ENCODE measurements at places on chromosomes 7 and 10.
A peak's percentile ranks its signal among the peaks of the same experiment; 100 is the strongest.

- H3K4me3 ChIP-seq = no peak overlapping the region
- peaks cover 19% of the 10 kb centered on the region for H3K36me3 ChIP-seq
- DNase-seq = peak; percentile 55
- H3K4me1 ChIP-seq = no peaks in the 10 kb centered on the region
- H3K27ac ChIP-seq = peak overlapping the region; percentile 24
Observed at GRCh38 chr10:1036341-1036791, 10.7 kb upstream of the IDI2 start.

GRCh38 chr7:158957921-158958491 lies 101.6 kb downstream of the DYNC2I1 start:
- peaks cover 6% of the 10 kb centered on the region for H3K27me3 ChIP-seq
- DNase-seq = peak; percentile 61
- no peaks in the 10 kb centered on the region for H3K36me3 ChIP-seq
- no peak overlapping the region for H3K27ac ChIP-seq
- no peaks in the 10 kb centered on the region for H3K4me1 ChIP-seq
- no peak overlapping the region for H3K4me3 ChIP-seq

DNA sequence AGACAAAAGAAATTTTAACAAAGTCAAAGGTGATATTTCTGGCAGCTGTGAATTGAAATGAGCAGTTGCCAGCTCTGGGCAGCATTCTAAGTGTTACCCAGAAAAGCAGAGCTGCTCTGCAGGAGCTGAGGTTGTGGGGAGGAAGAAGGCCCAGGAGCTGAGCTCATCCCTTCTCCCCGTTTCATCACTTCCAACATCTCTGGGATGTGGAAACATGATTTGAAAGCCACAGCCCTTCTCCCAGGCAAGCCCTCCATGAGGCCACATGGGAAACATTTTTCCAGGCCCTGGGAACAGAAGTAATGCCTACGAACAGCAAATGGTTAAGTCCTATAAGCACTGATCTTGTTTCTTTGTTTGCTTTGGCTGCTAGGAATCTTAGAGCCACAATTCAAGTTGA lies 10.9 kb upstream of the DMBT1 start:
- peaks cover 100% of the 10 kb centered on the region for H3K27me3 ChIP-seq
- H3K4me3 ChIP-seq = no peak overlapping the region
- no peak overlapping the region for H3K27ac ChIP-seq

DNA sequence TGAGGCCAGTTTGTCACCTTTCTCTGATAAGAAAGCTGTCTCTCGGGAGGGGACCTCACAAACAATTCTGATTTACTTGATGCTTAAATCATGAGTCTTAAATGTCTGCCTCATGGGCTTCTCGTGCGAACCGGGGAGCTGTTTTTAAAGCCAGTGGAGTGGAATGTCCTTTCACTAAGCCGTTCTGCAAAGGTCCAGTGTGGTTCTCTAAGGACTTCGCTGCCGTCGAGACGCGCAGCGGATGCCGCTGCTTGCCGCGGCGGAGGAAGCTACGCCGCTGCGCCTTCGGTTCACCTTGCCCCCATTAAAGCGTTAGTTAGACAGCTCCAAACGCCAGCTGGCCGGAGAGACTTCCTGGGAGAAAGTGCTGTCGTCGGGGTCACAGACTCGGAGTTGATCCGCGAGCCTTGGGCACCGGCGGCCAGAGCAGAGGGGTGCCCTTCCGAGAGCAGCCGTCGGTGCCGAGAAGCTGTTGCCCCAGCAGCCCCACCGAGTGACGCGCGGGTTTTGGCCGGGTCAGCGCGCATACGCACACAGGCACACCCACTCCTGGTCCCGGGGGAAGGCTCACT lies 1.3 kb upstream of the HMX3 start:
- no peak for DNase-seq
- peaks cover 100% of the 10 kb centered on the region for H3K27me3 ChIP-seq
- H3K4me1 ChIP-seq = peaks cover 20% of the 10 kb centered on the region
- H3K36me3 ChIP-seq = no peaks in the 10 kb centered on the region

- no peaks in the 10 kb centered on the region for H3K36me3 ChIP-seq
- peaks cover 3% of the 10 kb centered on the region for H3K4me1 ChIP-seq
- H3K27me3 ChIP-seq = peaks cover 5% of the 10 kb centered on the region
Observed at GRCh38 chr7:47185170-47185569, 396.7 kb downstream of the TNS3 start.

DNA sequence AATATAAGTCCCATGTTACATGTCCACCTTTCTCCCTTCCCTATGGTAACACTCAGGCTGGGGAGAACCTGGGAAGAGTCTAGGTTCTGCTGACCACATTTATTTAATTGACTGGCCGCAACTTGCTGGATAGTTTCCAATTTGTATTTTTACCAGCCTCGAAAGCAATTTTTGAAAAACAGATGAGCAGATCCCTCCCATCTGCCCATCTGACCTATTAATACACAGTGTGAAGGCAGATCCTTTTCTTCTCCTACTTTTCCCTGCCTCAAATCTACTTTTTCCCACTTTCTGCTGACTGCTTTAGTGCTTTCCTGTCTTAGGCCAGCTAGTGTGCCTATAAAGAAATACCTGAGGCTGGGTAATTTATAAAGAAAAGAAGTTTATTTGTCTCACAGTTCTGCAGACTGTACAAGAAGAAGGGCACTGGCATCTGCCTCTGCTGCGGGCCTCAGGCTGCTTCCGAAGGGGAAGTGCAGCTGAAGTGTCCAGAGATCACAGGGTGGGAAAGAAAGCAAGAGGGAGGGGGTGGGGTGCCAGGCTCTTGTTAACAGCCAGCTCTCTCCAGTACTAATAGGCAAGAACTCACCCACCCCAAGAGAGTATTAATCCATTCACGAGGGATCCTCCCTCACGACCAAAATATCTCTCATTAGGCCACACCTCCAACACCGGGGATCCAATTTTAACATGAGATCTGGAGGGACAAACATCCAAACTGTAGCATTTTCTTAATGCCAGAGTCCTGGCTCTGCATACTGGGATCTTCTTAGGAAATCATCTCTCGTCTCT lies 336.0 kb upstream of the IGFBP3 start:
- H3K27ac ChIP-seq = no peak overlapping the region
- no peak overlapping the region for H3K4me3 ChIP-seq
- H3K36me3 ChIP-seq = no peaks in the 10 kb centered on the region
- no peaks in the 10 kb centered on the region for H3K27me3 ChIP-seq

GRCh38 chr7:33841705-33842129 lies 63.6 kb upstream of the BMPER start:
- H3K36me3 ChIP-seq = no peaks in the 10 kb centered on the region
- H3K4me1 ChIP-seq = peaks cover 2% of the 10 kb centered on the region

DNA sequence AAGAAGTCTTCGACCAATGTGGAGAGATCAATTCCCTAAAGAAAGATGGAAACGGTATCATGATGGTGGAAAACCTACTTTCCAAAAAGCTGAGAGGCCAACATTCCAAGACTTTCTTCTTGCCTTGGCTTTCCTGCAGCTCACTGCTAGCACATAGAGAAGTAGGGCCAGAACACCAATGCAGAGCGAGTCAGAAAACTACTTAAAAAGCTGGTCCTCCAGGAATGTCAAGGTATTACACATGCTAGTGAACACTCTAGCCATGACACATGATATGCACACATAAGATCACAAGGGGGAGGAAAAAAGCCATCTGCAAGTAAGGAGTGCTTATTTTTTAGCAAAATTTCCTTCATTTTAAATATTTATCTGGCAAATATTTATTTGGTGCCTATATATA lies 22.7 kb downstream of the GPAM start:
- no peak for DNase-seq
- no peak overlapping the region for H3K27ac ChIP-seq
- no peak overlapping the region for H3K4me3 ChIP-seq

- no peaks in the 10 kb centered on the region for H3K27me3 ChIP-seq
- peaks cover 50% of the 10 kb centered on the region for H3K36me3 ChIP-seq
- no peaks in the 10 kb centered on the region for H3K4me1 ChIP-seq
- no peak for DNase-seq
- H3K4me3 ChIP-seq = no peak overlapping the region
Observed at GRCh38 chr10:84478151-84478550, 149.8 kb downstream of the CCSER2 start.

DNA sequence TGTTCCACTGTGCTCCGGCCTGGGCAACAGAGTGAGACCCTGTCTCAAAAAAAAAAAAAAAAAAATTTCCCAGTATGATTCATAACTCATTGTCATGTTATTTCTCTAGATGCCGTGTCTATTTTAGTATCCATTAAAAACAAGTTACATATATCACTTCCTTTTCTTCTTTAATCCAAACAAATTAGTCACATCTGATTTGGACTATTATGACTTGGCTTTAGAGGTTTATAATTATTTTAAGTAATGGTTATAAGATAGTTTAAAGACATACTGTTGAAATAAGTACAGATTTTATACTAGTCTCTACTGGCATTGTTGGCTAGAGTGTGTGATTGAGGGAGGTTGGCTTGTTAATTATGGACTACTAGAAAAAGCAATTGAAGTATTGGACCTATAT lies 53.3 kb downstream of the ZMYND11 start:
- no peak for DNase-seq
- no peak overlapping the region for H3K27ac ChIP-seq
- no peaks in the 10 kb centered on the region for H3K27me3 ChIP-seq
- H3K4me1 ChIP-seq = no peaks in the 10 kb centered on the region
- H3K36me3 ChIP-seq = peaks cover 16% of the 10 kb centered on the region
- no peak overlapping the region for H3K4me3 ChIP-seq

- H3K4me1 ChIP-seq = no peaks in the 10 kb centered on the region
- H3K27ac ChIP-seq = no peak overlapping the region
- no peak for DNase-seq
- H3K36me3 ChIP-seq = no peaks in the 10 kb centered on the region
- no peaks in the 10 kb centered on the region for H3K27me3 ChIP-seq
Observed at GRCh38 chr10:69761320-69761719, 40.4 kb upstream of the COL13A1 start.

DNA sequence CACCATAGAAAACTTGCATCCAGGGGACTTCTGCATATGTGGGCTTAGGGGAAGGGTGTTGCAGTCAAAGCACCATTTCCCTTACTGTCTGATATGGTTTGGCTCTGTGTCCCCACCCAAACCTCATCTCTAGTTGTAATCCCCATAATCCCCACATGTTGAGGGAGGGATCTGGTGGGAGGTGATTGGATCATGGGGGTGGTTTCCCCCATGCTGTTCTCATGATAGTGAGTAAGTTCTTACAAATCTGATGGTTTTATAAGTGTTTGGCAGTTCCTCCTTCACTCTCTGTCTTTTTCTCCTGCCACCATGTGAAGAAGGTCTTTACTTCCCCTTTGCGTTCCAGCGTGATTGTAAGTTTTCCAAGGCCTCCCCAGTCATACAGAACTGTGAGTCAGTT lies 177.4 kb downstream of the ADK start:
- H3K27ac ChIP-seq = no peak overlapping the region
- no peak overlapping the region for H3K4me3 ChIP-seq
- DNase-seq = no peak
- no peaks in the 10 kb centered on the region for H3K27me3 ChIP-seq
- peaks cover 14% of the 10 kb centered on the region for H3K36me3 ChIP-seq
- H3K4me1 ChIP-seq = no peaks in the 10 kb centered on the region

DNA sequence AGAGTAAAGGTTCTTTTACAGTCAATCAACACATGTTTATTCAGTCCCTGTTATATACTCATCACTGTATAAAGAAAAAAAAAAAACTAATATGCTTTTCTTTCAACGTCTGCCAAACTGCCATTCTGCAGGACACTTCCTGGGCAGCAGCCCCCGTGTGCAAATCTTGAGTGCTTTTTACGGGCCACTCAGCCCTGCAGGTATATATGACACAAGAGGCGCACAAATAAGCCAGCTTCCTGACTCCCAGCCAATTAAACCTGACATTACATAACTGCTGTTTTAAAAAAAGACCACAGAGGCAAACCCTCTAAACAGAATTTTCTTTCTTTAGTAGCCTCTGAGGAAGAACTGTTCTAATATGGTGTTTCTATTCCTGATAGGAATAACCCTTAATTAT lies 263.0 kb upstream of the NEBL start:
- H3K4me1 ChIP-seq = no peaks in the 10 kb centered on the region
- no peak for DNase-seq
- no peaks in the 10 kb centered on the region for H3K27me3 ChIP-seq

DNA sequence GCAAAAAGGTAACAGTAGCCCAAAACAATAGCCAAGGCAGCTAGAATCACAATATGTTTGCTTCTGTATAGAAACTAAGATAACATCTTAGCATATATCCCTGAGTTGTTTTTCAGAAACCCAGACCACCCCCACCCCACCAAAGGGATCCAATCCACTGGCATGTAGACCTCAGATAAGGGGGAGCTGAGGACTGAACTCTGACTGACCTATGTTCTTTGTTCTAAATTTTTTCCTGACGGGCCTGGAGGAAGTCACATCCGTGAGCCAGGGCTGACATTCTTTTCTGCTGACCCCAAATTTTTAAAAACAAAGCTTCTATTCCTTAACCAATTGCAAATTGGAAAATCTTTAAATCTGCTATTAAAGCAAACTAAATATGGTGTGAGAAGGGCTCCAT lies 493.9 kb upstream of the IGFBP3 start:
- H3K36me3 ChIP-seq = no peaks in the 10 kb centered on the region
- no peaks in the 10 kb centered on the region for H3K4me1 ChIP-seq
- no peak overlapping the region for H3K27ac ChIP-seq
- no peak for DNase-seq

GRCh38 chr10:113356794-113357680 lies 195.8 kb upstream of the HABP2 start:
- H3K4me1 ChIP-seq = no peaks in the 10 kb centered on the region
- H3K36me3 ChIP-seq = no peaks in the 10 kb centered on the region
- no peak overlapping the region for H3K4me3 ChIP-seq
- peaks cover 18% of the 10 kb centered on the region for H3K27me3 ChIP-seq
